ENCODE measurements at places on chromosomes 7 and 10.

DNA sequence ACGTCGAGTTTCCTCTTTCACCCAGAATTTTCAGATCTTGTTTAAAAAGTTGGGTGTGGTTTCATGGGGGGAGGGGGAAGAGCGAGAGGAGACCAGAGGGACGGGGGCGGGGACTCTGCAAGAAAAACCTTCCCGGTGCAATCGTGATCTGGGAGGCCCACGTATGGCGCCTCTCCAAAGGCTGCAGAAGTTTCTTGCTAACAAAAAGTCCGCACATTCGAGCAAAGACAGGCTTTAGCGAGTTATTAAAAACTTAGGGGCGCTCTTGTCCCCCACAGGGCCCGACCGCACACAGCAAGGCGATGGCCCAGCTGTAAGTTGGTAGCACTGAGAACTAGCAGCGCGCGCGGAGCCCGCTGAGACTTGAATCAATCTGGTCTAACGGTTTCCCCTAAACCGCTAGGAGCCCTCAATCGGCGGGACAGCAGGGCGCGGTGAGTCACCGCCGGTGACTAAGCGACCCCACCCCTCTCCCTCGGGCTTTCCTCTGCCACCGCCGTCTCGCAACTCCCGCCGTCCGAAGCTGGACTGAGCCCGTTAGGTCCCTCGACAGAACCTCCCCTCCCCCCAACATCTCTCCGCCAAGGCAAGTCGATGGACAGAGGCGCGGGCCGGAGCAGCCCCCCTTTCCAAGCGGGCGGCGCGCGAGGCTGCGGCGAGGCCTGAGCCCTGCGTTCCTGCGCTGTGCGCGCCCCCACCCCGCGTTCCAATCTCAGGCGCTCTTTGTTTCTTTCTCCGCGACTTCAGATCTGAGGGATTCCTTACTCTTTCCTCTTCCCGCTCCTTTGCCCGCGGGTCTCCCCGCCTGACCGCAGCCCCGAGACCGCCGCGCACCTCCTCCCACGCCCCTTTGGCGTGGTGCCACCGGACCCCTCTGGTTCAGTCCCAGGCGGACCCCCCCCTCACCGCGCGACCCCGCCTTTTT, at the start of gene VIM:
Gene VIM, plus strand, starts transcription at position 151 of the 925 bp plus-strand sequence. CDS start 1,182 bp downstream, outside the sequence.
- DNase-seq = peak; percentile 71

DNA sequence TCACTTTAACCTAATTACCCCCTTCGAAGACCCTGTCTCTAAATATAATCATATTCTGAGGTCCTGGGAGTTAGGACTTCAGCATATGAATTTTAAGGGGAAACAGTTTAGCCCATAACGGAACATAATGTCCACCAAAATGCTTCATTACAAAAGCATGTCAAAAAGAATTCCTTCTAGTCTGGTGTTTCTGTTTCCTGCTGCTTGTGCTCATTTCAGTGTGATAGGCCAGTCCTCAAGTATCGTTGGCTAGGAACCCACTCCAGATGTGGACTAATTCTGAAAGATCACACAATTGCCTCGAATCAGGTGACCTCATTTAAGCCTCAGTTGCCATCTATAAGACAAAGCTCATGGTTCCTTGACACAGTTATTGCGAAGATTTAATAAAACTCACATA, 29.6 kb downstream of the INPP5F start:
- DNase-seq = no peak

DNA sequence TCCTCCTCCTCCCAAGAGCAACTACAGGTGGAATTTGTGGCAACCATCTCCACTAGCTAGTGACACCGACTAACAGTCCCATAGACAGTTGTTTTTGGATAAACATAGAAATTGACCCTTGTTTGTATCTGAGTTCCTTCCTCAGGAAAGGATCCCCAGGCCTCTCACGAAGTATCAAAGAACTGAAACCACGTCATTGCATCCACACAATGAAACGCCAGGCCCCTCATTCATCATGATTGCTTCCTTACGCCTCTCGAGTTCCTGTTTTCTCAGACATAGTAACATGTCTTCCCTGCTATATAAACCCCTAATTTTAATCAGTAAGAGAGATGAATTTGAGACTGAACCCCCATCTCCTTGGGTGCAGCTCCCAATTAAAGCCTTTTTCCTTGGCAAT, 18.1 kb downstream of the SLC35G1 start:
- DNase-seq = no peak

- DNase-seq = no peak
These were observed 54.1 kb upstream of the MKRN1 start for GRCh38 chr7:140533394-140533872.

DNA sequence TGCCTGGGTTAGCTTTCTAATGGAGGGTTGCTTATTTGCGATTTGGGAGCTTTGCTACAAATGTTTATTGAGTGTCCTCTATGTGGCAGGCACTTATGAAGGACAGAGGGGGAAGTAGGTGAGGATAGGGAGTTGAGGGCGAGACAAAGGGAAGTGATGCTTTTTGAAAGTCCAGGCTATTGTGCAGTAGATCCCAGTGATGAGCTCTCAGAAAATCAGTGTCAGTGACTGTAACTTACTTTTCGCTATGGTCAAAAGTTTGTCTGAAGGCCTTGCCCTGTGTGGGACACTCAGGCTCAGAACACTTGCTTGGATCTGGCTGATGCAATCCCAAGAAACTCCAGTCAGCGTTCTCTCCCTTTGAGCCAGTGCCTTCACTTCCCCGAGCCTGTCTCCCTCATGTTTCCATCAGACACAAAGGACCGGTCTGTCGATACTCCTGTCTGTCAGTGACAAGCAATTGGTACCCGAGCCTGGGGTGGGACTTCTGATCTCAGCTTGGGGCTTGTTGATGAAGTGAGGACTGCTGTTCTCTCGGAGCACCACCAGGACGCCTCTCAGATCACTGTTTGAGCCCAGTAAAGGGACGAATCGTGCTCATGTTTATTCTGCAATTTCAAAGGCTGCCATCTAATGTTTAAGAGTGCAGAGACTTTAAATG, 63.1 kb upstream of the SORCS3 start:
- no peak for DNase-seq

DNA sequence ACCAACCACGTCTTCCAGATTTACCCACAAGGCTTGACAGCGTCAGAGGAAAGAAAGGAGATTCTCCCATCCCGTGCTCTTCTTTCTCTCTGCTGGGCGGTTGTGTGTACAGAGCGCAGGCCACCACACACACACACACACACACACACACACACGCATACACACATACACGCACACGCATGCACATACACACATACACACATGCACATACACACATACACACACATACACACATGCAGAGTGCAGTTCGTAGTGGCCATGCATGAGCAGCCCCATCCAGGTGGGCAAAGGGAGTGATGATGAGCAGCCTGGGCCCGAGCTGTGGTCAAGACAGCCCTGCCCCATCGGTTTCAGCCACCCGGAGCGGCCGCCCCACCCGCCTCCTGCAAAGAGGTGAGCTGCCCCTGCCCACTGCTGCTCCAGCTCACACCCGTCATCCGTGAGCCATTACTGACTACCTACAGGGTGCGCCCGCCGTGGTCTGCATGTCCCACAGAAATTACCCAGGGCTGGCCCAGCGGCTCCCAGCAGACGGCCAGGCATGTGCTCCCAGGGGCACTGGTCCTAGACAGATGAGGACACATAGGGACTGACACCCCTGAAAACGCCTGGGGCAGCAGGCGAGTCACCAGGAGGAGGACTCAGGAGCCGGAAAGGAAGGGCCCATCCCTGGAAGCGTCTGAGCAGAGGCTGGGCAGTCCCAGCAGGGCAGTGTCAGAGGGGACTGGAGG, 69.6 kb downstream of the ASB13 start:
- DNase-seq = no peak

- no peak for DNase-seq
These were observed 7.1 kb downstream of the NACAD start for GRCh38 chr7:45081670-45081974.

GRCh38 chr10:120396228-120396627, 60.8 kb upstream of the PLPP4 start:
- DNase-seq = no peak

DNA sequence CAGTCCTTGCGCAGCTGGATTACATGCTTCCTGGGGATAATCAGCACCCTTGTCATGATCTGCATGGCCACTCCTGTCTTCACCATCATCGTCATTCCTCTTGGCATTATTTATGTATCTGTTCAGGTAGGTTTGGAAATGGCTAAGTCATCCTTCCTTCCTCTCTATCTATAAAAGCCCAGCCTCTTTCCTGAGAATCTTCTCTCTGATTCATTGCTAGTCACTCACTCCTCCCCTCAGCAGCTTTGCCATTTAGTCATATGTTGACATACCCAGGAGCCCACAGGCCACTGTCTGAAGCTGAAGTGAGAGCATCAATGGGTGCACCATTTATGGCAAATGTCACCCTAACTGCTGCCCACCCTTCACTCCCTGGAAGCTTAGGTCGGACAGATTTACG, 52.0 kb downstream of the ABCC2 start:
- no peak for DNase-seq

DNA sequence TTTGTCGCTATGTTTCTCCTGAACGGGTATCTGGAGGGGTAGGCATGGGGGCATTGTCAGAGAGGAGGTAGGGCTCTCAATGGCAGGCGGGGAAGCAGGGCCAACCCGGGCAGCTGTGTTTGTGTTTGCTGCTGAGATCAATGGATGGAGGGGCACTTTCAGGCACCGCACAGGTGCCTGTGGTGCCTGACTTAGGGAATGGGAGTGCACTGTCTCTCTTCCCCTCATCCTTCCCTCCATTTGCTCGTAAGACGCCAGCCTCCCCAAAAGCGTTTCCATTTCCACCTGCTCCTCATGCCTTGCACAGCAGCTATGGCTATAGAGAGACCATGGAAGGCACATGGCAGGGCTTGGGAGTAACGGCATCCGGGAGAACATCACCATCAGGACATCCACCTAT, 615.9 kb upstream of the FOXK1 start:
- no peak for DNase-seq

GRCh38 chr7:112484671-112485167, 3.9 kb downstream of the LSMEM1 start:
- DNase-seq = no peak

GRCh38 chr10:67319976-67320375, 376.0 kb downstream of the CTNNA3 start:
- DNase-seq = no peak

GRCh38 chr10:88744002-88744401, 15.8 kb upstream of the LIPN start:
- DNase-seq = no peak

DNA sequence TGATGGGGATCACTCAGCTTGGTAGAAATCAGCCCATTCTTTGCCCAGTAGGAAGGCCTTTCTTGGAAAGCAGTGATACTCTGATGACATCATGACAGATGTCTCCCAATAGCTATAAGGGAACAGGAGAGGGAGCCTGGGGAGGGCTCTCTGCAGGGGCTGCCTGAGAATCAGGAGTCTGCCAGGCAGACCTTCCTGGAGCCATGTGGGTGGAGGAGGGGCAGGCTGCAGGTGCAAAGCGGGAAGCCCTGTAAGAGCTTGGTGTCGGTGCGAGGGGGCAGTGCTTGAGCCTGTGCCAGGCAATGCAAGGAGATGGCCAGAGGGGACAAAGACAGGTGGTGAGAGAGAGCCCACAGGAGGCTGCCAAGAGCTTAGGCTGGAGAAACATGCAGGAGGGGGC, 5.0 kb upstream of the TNS3 start:
- DNase-seq = no peak

- DNase-seq = no peak
These were observed 33.5 kb upstream of the ADAM12 start for GRCh38 chr10:126421756-126422256.

DNA sequence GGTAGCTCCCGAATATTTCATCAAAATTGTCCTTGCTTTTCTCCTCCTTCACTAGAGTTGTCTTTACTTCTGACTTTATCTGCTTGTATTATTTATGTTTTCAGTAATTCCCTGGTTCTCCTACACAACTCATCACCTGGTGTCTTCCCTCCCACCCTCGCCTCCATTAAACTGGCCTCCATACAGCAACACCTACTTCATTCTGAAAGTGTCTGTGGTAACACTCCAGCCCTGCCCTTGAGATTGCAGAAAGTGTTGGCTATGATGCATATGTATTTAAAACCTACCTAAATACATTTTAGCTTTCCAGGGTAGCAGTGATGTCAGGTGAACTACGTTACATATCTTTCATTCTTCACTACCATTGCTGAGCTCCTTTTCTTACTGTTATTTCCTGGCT, 833.3 kb upstream of the LRRN3 start:
- DNase-seq = no peak

- DNase-seq = no peak
These were observed 156.6 kb downstream of the SKIDA1 start for GRCh38 chr10:21368728-21369425.

DNA sequence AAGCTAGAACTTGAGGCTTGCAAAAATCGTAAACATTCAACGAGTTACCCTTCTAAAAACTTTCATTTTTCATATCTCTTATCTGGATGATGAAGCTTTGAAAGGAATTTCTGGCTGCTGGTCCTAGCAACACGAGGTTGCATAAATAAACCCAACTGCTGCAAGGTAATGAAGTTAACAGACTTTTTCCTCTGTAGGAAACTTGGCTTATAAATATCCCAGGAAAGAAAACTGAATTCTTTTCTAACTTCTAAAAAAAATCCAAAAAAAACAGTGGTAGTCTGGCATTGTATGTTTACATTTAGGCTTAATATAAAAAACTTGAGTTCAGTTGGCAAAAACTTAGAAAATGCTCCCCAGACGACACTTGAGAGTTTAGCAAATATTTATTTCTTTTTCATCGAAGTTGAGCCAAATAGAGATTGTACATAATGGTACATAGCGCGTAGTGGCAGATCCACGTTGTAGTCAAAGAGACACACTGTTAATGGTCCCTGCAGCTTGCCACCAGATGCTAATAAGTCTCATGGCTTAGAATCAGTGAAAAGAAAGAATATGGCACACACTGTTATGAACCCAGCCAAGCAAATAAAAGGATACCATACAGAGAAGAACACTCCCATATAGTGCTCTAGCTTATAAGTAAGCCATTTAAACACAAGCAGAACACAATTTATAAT, 200.3 kb upstream of the PCLO start:
- no peak for DNase-seq

DNA sequence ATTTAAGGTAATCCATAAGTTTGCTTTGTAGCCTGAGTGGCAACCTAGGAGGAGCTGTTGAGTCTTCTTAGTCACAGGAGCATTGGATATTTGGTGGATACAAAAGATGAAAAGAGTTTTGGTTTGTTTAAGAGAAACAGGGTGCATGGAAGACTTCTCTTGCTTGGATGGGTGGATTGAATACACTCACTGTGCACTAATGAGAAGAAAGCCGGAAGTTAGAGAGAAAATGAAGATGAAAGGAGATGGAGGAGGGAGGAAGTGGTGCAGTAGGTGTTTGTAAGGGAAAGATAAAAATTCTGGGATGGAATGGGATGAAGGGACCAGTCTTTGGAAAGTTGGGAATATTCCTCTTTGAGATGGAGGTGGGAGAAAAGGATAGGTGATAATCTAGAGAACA, 7.7 kb downstream of the MDFIC start:
- DNase-seq = no peak

Measured in neural crest cell (in vitro differentiated cells).